NCI-H510A (cell line): ENCODE measurements at places on chromosomes 1 and 21.

- DNase-seq = no peak
These were observed 46.7 kb downstream of the CAMK2N1 start for GRCh38 chr1:20439282-20439681.

- no peak for DNase-seq
These were observed 6.3 kb downstream of the ASPM start for GRCh38 chr1:197140121-197140520.

GRCh38 chr1:73887412-73887811, 310.6 kb downstream of the LRRIQ3 start:
- DNase-seq = no peak

GRCh38 chr1:231062500-231063270, 22.6 kb upstream of the FAM89A start:
- no peak for DNase-seq

DNA sequence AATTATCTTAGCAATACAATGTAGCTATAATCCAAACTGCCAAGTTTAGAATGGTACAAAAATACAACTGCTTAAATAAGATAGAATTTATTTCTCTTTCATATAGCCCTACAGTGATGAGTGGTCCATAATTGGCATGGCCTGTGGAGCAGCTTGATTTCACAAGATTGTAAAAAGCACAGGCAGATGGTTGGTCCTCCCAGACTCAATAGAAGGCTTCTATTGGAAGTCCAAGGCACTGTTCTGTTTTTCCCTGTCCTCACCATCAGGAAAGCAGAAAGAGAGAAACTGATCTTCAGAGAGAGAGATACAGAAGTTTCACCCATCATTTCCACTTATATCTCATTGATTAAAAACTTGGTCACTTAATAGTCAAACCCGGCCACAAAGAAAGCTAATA, 1.8 kb upstream of the OR6P1 start:
- no peak for DNase-seq

DNA sequence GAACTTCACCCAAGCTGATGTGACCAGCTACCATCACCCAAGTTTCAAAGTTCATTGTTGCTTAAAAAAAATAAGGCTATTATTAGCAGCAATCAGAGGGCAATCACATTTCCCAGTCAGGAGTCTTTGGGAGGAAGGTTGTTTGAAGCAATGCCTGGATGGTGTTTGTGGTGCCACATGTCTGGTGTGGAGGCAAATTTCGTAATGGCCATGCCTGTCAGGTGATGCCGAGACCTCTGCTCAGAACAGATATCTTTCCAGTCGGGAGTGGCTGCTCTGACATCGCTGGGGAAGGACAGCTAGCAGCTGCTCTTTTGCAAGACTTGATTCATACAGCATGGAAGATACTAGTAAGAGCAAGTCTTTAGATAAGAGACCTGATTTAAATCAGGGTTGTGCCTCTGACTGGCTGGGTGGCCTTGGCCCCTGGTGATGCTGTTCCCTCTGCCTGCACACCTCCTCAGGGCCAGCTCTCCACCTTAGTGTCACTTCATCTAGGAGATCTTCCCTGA, 187.8 kb upstream of the JUN start:
- no peak for DNase-seq

DNA sequence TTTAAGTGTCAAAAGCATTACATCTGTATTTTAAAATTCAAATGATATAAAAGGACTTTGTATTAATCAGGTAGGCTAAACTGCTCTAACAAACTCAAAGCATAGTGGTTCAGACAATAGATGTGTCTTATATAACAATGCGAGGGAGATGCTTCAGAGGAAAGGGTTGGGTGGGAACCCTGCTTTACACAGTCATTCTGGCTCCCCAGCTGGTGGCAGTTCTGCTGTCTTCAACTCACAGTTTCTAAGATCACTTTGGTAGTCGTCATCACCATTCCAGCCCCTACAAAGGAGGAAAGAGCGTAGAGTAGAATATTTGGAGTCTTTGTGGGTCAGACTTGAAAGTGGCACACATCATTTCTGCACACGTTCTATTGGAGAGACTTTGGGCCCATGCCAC, 4.2 kb downstream of the PTGFRN start:
- no peak for DNase-seq

DNA sequence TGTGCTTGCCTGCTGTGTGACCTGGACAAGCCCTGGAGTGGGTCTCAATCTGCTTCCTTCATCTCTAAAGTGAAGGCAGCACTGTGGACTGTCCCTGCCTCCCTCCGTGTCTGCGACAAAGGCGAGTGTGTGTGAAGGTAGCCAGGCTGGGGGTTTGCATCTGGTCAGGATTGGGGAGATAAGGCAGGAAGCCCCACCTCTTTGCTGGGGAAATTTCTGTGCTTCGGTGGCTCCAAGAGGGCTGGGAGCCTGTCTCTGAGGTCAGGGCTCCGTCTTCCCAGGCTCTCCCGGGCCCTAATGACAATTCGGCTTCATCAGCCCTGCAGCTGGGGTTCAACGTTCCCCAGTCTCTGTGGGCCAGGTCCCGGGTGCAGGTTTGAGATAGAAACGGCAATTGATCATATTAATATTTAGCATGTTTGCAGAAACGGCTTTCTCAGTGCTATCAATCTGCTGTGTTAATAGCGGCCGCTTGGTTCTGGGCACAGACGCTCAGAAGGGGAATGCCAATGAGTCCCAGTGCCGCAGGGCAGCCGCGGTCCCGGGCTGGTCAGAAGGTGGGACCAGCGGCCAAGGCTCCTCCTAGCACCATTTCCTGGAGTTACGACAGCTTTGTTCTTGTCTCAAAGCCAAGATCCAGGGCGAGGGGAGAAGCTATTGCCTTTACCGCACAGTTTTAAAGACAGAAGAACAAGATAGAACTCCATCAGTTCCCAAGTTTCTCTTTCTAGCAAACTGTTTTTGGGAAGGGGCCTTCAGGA, 105.7 kb downstream of the PRDM16 start:
- no peak for DNase-seq

- DNase-seq = no peak
These were observed 31.8 kb upstream of the JUN start for GRCh38 chr1:58815686-58816071.

GRCh38 chr1:89607156-89607555, 25.8 kb upstream of the LRRC8C start:
- DNase-seq = no peak

GRCh38 chr21:45403825-45404729, 888 bp upstream of the COL18A1 start:
- no peak for DNase-seq

DNA sequence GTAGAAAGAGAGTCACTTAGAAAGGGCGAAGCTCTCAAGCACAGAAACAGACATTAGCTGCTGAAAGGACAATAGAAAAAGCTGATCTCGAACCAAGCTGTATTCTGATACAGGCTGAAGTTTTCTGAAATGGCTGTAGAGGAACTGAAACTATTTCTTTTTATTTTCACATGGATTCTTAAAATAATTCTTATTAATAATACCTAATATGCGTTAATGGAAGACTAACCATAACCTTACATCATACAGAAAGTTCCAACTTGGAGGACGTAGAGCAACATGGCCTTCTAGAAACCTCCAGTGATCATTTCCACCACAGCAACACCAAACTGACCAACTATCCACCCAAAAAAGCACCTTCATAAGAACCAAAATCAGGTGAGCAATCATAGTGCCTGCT, 52.8 kb upstream of the ACADM start:
- no peak for DNase-seq

GRCh38 chr1:207866471-207867135, 44.3 kb downstream of the CD34 start:
- no peak for DNase-seq

DNA sequence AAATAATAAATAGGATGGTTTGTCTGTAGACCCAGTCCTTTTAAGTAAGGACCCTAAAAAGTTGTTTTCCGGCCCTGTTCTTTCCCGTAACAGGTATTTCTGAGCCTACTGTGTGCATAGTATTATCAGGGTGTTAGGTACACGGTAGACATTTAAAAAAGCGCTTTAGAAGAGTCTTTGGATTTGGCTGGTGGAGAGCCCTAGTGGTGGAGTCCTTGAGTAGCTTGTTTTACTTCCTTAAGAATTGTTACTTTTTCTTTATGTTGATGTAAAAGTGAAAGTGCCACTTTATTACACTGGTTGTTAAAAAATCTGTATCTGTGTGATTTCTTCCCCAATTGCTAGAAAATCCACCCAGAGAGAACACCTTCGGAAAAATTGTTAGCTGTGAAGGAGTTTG, 36.8 kb downstream of the SMYD2 start:
- DNase-seq = no peak

DNA sequence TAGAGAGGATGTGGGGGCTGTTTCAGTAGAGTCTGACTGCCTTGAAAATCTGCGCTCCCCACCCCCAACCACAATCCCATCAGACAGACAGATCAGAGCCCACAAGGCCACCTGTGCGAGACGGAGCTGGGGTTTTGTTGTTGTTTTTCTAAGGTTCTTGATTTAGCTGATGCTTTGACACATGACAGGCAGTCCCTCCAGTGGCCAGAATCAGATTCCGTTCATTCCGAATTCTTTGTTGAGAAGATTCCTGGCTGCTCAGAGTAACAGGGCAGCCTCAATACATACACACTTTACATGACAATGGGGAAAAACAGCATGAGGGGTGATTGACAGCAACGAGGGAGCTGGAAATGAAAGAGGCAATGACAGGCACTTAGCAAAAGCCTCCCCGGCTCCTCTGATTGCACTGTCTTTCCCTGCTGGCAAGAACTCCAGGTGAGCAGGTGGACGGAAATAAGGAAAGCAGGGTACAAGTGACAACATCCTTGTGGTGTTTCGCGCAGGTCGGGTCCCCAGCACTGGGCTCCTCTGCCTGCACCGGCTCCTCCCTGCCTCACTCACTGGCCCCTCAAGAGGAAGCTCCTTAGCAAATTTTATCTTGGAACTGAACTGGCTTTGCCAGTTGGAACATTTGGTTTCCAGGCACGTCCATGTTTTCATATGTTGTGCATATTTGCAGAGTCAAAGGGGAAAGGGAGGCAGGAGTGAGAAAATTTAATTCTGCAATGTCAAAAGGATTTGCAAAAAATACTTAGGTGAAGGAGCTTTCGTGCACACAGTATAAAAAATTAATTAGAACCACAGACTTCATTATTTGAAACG, 148.7 kb downstream of the PGBD5 start:
- no peak for DNase-seq

GRCh38 chr1:69088571-69088970, 479.2 kb upstream of the LRRC7 start:
- DNase-seq = no peak

DNA sequence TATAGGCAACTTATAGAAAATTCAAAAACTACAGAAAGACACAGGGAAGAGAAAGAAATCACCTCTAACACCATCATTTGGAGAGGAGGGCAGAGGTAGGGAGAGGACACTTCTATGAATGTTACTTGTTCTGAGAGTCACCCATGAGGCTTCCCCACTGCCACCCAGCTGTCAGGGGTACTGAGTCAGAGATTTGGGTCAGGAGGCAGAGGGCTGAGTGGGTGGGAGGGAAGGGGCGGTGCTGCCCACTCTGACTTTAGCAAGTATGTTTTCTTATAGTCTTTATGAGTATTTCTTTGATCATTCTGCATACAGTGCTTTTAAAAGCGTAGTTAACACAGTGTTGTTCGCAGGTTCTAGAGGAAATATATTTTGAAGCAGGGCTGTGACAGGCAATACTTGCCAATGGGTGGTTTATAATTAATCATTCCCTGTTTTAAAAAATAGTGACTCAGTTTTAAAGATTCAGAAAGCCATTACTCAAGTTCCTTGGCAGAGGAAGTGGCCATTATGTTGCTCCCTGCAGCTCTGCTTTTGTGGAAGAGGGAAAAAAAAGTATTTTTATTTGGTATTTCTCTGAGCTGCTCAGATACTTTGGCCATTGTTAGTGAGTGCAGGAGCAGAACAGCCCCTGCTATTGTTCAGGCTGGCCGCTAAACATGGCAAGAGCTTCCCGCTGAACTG, 18.3 kb downstream of the IL6R start:
- DNase-seq = no peak

DNA sequence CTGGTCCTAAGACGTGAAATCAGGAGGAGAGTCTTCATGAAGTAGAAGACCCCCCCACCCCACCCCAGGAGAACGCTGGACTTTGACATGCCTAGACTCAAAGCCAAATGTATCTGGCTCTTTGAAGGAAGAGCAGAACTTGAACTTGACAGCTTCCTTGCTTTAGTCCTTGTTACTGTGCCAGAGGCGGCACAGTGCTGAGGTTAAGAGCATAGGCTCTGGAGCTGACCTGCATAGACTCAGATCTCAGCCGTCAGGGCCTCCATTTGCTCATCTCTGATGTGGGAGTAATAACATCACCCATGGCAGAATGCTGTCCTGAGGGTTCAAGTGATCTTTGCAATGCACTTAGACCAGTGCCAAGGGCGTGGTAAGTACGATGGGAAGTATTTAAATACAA, 39.0 kb downstream of the COL6A1 start:
- no peak for DNase-seq

DNA sequence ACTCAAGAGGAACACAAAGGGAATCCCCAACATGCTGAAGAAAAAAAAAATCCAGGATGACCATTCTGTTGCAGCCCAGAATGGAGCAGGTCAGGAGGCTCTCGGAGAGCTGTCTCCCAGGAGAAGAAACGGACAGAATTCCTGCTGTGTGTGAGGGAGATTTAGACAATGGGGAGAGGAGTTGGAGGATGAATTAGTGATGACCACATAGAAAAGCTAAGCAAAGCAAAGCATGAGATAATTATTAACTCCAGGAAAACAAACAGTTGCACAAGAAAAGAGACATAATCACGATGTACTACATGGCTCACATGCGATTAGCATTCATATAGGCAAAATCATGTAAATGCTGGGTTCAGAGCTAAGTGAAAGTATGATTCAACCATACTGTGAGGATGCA, 61.1 kb upstream of the SMYD2 start:
- DNase-seq = no peak

GRCh38 chr21:40615505-40616376, 231.2 kb downstream of the DSCAM start:
- no peak for DNase-seq

DNA sequence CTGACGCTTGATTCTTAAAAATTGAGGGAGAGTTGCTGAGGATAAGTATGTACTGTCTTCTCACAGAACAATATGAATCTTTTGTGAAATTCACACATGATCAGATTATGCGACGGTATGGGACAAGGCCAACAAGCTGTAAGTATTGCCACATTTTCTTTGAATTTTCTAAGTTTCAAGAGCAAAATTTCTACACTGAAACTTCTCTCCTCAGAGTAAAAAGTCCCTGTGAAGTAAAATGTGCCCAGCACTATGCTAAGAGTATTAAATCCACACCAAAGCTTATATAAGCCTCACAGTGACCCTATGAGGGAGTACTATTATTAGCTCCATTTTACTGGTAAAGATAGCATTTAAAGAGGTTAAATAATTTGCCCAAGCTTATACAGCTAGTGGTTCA, 12.2 kb downstream of the AKIRIN1 start:
- no peak for DNase-seq

GRCh38 chr21:27352885-27353284, 386.0 kb upstream of the ADAMTS5 start:
- DNase-seq = no peak
